ENCODE measurements at places on chromosomes 3 and 15.

DNA sequence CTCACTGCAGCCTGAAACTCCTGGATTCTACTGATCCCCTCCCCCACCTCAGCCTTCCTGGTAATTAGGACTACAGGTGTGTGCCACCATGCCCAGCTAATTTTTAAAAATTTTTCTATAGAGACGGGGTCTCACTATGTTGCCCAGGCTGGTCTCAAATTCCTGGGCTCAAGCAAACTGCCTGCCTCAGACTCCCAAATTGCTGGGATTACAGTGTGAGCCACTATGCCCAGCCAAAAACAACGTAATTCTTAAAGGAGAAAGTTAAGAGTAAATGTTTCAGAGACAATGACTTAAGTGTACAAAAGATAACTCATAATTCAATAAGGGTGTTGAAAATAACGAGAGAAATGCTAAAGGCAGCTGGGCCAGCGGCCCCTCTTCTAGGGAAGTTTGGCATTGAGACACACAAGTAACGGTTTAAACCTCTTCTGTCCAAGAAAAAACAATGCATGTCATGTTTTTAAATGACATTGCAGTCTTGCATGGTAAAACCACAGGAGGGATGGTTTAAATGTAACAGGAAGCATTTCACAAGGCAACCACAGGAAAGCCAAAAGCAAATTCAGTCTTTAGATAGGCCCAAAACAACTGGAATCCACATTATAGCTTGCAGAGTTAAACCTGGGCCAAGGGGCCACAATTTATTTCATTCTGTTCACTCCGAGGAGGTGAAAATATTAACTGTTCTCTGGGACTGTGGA, 5.1 kb downstream of the PROK2 start:
- no peak for DNase-seq

DNA sequence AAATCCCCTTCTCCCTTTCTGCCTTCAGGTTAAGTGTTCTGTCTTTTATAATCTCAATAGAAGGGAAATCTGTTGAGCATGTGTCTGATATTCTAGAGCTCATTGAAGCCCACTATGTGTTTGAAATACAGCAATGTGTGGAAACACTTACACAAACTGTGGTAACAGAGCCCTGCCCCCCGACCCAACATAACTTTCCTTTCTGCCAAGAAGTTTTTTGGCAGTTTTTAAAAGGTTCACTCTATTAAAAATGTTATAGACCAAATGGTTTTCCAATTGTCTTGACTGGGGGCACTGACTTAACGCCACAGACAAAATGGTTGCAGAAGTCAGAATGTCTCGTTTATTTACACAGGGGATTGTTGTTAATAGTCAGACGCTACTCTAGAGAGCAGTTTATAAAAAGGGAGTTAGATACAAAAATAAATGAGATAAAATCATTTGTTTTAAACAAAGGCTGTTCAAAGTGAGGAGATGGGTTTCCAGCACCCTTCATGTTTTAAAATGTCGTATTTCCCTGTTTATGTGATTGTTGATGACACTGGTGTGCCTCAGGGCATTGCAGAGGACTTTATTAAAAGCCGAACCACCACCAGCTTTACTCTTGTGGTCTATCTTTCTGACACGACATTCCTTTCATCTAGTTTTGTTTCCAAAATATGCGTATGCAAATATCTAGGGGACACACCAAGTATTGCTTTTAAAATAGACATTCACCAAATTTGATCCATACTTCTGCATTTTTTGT, 26.7 kb upstream of the GREM1 start:
- DNase-seq = no peak

GRCh38 chr3:174931473-174932353, 72.6 kb downstream of the NAALADL2 start:
- DNase-seq = peak; percentile 79

GRCh38 chr15:34185666-34186065, 24.2 kb downstream of the KATNBL1 start:
- no peak for DNase-seq

DNA sequence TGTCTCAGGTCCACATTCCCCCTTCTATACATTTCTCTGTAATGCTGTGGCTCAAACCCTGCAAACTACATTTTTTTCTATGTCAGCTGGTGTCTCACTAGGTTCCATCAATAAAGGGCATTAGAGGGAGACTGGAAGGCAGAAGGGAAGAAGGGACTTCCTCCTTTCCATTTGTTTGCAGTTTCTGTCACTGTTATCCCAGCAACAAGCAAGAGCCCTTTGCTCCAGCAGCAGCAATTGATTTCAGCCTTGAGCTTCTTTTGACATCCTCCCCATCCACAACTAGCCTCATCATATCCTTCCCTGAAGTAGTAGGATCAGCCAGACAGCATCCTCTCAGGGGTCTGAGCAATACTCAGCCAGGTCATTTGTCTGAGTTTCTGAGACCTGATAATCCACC, 5.3 kb upstream of the NCK1 start:
- DNase-seq = no peak

GRCh38 chr15:59598461-59598860, 13.1 kb upstream of the GCNT3 start:
- no peak for DNase-seq
